ENCODE measurements at places on chromosomes 13 and 19.

- no peak for DNase-seq
Measured at GRCh38 chr19:13926715-13927114, 11.5 kb downstream of the PODNL1 start.

- DNase-seq = no peak
Measured at GRCh38 chr19:7670150-7670783, 1.4 kb downstream of the RETN start.

- no peak for DNase-seq
Measured at GRCh38 chr13:96460609-96461008, 370.7 kb downstream of the HS6ST3 start.

DNA sequence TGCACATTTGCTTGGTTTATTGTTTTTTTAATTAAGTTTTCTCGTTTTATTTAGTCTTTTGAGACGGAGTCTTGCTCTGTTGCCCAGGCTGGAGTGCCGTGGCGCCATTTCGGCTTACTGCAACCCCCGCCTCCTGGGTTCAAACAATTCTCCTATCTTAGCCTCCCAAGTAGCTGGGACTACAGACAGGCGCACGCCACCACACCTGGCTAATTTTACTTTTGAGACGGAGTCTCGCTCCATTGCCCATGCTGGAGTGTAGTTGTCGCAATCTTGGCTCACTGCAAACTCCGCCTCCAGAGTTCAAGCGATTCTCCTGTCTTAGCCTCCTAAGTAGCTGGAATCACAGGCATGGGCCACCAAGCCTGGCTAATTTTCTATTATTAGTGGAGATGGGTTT is 1.3 kb downstream of the RPS9 start:
- no peak for DNase-seq

DNA sequence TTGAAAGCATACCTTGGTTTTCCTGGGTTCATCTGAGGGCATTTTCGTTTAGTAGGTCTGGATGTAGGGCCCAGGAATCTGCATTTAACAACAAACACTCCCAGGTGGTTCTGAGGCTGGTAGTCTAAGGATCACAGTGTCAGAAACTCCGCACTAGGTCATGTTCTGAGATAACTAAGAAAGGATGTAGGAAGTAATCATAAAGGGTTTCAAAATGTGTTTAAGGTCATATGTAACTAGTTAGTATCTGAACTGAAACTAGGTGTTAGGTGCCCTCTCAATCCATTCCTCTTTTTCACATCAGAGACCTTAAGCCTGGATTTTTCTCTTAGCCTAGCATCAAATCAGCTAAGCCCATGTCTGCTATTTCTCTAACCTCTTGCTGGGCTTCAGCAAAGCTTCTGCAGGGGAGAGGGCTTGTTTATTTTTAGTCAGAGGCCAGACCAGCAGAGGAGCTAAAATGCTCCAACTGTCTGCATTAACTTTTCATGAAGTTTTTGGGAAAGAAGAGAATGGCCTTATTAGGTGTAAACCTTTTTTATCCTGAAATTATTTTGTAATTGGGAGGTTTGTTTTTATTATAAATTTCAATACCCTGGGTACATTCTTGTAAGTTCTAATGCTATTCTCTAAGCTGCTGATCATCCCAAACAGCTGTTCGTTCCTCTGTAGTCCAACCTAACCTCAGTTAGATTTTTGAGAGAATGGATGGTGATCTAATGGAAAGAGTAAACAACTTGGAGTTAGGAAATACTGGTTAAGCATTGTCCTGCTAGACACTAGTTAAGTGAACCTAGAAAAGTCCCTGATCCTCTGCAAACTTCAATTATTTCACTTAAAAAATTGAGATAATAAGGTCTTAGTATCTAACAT is 262.8 kb upstream of the RFC3 start:
- no peak for DNase-seq

GRCh38 chr13:105016266-105016665 is 1519.2 kb downstream of the EFNB2 start:
- no peak for DNase-seq

DNA sequence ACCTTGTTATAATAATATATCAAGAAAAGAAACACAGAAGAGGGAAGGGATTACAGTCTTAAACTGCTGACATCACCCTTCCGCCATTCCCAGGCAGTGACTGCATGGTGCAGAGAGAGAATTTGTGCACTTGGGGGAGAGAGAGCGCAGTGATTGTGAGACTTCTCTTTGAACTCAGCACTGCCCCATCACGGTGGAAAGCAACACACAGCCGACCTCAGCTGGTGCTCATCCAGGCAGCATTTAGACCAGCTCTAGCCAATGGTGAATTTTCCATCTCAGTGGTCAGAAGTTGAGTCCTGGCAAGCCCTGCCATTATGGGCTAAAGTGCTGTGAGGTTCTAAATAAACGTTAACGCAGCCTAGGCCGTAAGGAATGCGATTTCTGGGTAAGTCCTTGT is 1681.5 kb downstream of the EFNB2 start:
- no peak for DNase-seq

GRCh38 chr13:36530050-36530789 is 97.9 kb downstream of the CCNA1 start:
- DNase-seq = no peak

GRCh38 chr13:84136582-84136981 is 254.3 kb upstream of the SLITRK1 start:
- no peak for DNase-seq

GRCh38 chr13:97761796-97762540 is 191.5 kb upstream of the IPO5 start:
- no peak for DNase-seq

- no peak for DNase-seq
Measured at GRCh38 chr19:13819238-13819637, 24.0 kb downstream of the ZSWIM4 start.

GRCh38 chr13:51541809-51542258 is 42.4 kb upstream of the WDFY2 start:
- DNase-seq = no peak

- no peak for DNase-seq
Measured at GRCh38 chr19:23318143-23318542, 67.9 kb upstream of the ZNF724 start.

- no peak for DNase-seq
Measured at GRCh38 chr13:71977028-71977427, 110.0 kb upstream of the DACH1 start.

GRCh38 chr19:38851622-38852230 is 1.9 kb upstream of the HNRNPL start:
- DNase-seq = peak; percentile 56

DNA sequence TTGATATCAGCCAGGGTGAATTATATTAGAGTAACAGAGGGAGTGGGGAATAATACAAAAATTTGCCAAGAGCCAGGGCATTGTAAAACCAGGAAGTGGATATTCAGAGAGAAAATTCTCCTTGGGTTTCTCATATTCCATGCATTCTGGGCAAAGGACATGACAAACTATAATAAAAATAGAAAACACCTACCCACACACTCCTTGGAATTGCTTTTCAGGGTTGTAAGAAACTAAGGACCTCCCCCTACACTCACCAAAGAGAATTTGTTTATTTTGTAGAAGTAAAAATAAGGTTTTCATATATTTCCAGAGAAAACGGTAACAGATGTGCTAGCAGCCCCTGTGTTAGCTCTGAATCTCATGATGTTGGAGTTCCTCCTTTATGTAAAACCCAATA is 649.6 kb downstream of the SLITRK1 start:
- DNase-seq = no peak

GRCh38 chr13:72570019-72570418 is 157.4 kb downstream of the MZT1 start:
- DNase-seq = no peak

DNA sequence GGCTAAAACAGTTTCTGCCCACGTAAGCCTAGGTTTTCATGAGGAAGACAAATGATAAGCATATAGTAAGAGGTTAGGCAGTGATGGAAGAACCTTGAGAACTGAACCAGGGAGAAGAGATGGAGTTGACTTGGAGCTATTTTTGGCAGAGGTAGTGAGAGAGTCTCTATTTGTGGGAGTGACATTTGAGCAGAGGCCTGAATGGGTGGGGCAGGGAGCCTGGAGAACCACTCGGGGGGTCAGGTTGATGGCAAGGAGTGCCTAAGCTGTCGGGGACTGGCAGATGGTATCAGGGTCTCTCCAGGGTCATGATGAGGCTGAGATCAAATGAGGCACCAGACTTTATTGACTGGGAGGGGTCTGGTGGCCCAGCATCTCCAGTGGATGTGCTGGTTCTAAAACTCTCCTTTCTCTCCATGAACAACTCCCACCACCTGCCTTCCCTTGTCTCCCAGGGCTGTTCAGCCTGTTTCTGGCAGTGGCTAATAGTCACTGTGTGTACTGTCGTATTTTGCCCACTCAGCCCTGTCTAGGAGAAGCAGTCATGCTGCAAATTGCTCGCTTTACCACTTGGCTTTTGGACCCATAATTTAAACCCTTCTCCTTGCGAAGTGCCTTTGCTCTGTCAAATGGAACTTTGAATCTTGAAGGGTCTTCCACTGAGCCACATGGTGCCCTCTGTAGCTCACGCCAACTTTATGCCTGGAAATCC is 3.6 kb downstream of the MAU2 start:
- no peak for DNase-seq

GRCh38 chr19:33114312-33114711 is 17.6 kb upstream of the WDR88 start:
- no peak for DNase-seq

DNA sequence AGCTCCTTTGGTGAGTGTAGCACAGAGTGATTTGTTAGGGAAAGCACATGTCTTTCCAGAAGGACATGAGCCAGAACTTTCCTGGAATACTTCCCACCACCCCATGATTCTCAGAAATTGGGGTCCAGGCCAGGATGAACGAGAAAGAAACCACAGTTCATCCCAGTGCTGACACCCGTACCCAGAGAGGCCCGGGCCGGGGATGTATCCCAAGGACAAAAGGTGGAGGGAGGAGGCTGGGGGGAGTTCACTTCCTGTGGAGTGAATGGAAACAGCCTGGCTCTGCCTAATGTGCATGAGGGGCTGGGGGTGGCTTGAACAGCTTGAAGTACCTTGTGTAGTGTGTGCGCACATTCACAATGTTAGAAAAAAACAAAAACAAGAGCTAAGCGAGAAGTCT is 47.5 kb downstream of the CDADC1 start:
- DNase-seq = no peak

DNA sequence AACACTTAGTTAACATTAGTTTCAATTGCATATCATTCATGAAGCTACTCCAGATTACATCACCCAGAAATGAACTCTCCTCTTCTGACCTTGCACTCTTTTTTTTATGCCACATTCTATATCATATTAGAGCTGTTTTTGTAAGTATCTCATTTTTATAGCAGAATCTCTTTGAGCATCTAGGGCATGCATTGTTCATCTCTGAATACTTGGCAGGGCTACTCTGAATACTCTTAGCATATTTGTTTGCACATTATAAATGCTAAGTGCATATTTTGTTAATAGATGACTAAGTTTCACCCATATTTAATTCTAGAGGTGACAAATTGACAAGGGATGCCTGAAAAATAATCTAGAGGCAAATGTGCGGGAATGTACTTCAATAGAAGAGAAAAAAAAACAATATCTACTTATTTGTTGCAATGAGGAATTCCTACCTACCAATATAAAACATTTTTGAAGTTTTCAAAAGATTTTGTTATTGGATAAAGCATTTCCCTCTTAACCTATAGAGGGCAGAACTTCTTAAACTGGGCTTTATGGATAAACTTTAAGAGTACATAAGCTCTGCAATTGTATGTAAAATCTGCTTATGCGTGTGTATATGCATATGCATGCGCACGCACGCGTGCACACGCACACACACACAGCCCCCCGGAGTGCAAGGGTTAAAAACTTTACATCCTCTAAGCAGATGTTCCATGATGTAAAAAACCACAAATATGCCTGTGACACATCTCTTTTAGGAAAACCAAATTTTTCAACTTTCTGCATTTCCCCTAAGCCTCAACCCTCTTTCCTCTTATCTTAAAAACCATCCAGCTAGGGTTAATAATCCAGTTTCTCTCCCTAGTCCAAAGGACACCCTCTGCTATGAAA is 73.0 kb upstream of the OXGR1 start:
- no peak for DNase-seq

DNA sequence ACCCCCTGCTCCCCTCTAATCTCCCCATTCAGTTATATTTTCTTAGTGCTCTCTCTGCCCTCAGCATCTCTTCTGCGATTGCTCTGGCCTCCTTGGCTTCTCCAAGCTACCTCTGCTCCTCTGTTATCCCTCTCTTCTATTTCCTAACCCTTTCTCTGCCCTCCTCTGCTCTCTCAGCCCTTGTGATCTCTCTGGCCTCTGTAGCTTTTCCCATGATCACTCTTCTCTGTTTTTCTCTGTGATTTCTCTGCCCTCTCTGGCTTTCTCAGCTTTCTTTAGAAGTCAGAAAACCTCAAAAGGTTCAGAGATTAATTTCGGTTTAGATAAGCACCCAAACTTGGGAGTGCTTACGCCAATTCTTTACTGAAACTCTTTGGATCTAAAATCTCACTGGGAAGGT is 795.0 kb downstream of the DIAPH3 start:
- no peak for DNase-seq

GRCh38 chr13:46629811-46630413 is 76.9 kb downstream of the LRCH1 start:
- no peak for DNase-seq

DNA sequence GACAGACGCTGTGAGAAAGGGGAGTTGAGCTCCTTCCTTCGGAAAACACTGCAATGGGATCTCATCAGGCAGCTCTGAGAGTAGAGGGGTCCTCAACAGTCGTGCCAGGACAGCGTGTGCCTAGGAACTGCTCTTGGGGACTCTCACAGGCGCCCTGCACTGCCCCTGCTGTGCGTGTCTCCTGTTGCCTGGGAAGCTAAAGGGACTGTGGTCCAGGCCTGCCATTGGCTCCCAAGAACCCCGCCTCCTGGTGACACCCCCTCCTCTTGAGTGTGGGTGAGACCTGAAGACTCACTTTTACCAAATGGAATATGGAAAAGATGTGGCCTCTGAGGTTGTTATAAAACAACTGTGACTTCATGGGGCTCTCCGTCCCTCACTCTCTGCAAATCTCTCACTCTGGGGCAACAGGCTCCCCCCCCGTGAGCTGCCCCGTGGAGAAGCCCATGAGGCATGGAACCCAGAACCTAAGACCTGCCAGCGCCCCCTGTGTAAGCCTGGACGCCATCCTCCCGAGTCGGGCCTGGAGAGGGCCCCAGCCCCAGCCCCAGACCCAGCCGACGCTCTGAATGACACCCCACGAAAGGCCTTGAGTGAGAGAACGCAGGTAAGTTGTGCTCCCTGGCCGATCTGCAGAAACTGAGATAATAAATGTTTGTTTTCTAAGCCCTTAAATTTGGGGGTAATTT is 302.7 kb downstream of the FGF9 start:
- no peak for DNase-seq

- no peak for DNase-seq
Measured at GRCh38 chr19:45350477-45351058, 10.0 kb downstream of the KLC3 start.

GRCh38 chr19:1882089-1882785 is 3.1 kb downstream of the ABHD17A start:
- DNase-seq = no peak
